ENCODE measurements at places on chromosomes 2 and 18. TPM values are rescaled to one million over a fixed set of nuclear protein-coding genes. Genes with fewer than 3 reads are reported as not detected.

The ACTG2 gene
- polyA plus RNA-seq = 641 TPM

The COPS9 gene
- 322 TPM for polyA plus RNA-seq

The DSG4 gene
- polyA plus RNA-seq = not detected

The GALR1 gene
- not detected for polyA plus RNA-seq

The MROH2A gene
- not detected for polyA plus RNA-seq

The RGPD3 gene
- polyA plus RNA-seq = 0.07 TPM

The IL1R2 gene
- 0.35 TPM for polyA plus RNA-seq

The PDE11A gene
- polyA plus RNA-seq = 0.24 TPM

The COL4A4 gene
- polyA plus RNA-seq = 0.05 TPM

The ARHGAP25 gene
- polyA plus RNA-seq = 0.55 TPM

The ZAP70 gene
- not detected for polyA plus RNA-seq
